Stimulated activated CD4-positive, alpha-beta T cell treated with anti-CD3 and anti-CD28 coated beads, TNF-alpha, amount 100 ng/mL, for 24 hours (primary cell): ENCODE measurements at places on chromosomes 11 and 22.

DNA sequence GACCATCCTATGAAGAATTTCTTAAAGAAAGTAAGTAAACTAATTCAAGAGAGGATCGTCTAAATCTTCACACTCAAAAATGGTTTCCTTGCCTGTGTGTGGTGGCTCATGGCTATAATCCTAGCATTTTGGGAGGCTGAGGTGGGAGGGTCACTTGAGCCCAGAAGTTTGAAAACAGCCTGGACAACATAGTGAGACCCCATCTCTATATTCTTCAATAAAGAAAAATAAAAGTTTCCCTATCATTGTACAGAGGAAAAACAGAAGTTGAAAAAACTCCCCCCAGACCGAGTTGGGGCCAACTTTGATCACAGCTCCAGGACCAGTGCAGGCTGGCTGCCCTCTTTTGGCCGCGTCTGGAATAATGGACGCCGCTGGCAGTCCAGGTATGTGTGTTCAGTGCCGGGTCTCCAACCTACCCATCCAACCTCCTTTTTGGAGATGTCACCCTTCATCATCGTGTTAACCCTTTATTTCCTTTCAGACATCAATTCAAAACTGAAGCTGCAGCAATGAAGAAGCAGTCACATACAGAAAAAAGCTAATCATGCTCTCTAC lies 3.0 kb downstream of the RPS25 start:
- no peak for DNase-seq

- no peak for DNase-seq
Measured at GRCh38 chr11:111777094-111778046, 11.2 kb upstream of the PPP2R1B start.

DNA sequence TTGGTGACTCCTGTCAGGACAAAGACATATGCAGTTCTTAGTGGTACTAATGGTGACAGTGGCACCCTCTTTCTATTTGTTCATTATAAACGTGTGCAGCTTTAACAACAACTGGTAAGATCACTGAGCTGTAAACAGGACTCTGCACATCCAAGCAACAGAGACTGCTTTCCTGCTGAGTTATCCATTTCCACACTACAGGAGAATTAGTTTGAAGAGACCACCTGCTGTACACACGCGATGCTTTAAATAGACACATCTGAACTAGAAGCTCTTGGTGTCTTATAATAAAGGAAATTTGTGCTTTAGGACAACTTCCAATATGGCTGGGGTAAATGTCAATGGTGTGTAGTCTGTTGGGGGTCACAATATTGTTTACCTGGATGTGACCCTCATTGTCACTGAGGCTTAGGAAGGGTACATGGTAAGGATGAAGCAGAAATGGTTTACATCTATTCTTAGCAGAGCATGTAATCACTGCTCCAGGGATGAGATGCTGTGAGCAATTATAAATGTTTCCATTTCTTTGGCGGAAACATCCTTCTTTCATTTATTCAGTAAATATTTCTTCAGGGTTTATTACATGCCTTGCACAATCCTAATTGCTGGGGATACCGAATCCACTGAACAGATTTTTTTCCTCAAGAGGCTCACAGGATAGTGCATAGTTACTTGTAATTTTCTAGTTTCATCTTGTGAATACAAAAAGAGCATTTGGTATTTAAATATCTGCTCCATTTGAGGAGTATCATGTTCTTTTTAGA lies 354.0 kb upstream of the CCDC90B start:
- DNase-seq = no peak

- no peak for DNase-seq
Measured at GRCh38 chr11:9711454-9712307, 47.8 kb downstream of the SWAP70 start.

- no peak for DNase-seq
Measured at GRCh38 chr11:62464655-62465054, 45.8 kb downstream of the SCGB1A1 start.

- no peak for DNase-seq
Measured at GRCh38 chr22:39325392-39325932, 6.0 kb upstream of the RPL3 start.

DNA sequence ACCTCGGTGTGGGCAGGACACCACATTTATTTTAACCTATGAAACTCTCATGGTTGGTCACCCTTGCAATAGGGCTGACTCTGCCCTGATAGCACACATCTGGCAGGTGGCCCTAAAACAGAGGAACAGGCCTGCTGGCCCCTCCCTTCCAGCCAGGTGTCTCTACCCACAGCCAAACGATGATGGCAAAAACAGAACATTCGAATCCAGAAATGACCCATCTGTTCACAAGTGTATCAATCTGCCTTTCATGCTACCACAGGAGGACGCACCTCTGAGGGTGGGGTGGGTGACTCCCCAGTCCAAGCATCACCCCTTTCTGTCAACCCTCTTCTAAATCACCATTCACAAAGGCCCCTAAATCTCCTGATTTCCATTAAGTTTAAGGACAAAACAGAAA lies 118.1 kb downstream of the ETS1 start:
- DNase-seq = no peak

DNA sequence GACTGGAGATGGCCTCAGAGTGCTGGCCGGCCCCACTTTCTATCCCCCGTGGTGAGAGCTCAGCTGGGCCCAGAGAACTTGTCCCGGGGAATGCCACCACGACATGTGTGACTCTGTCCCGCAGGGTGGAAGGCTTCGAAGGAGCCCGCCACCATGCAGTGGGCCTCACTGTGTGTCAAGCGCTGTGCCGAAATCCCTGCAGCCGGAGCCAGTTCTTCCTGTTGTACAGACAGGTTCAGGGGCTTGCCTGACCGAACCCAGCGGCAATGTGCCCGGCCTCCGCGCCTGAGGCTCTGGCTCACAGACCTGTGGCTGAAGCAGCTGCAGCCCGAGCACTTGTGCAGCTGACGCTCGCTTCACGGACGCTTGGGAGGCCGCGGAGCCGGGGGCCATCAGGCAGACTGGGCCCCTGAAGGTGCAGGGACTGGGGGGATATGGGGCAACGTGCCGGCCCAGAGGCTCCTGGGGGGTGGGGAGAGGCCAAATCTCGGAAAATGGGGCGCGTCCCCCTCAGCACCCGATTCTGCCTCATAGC lies 650 bp downstream of the PPM1F start:
- DNase-seq = no peak

DNA sequence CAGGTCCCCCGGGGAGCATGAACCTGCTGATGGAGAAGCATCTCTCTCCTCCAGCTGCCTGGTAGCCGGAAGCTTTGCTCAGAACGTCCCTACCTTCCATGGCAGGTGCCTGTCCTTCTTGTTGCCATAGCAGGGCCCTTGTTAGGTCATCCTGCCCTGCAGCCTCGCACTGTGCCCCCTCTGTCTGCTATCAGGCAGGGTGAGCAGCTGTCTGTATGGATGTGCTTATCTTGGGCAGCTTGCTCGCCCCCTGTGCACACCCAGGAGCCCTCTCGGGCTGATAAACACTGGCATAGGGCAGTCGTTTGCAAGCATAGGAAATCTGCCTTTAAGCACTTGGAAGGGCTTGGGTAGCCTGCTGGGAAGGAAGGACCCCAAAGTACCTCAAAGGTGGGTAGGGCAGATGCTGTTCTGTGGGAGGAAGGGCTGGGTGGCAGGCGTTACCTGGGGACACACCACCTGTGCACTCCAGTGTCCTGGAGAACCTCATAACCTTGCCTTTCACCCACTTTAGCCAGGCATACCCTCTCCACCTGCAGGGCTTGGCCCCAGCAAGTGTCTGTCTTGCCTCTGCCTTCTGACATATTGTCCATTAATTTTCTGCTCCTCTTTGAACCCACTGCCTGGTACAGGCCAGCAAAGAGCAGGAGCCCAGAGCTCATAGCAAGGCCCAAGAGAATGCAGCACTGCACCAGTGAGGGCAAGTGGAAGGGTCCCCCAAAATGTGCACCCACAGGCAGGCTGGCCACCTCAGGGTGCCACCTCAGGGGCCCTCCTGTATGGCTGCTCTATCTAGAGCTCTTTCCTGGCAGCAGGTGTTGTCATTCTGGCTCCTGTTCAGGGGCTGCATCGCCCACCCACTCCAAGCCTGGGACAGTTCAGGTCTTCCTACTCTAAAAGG lies 8.0 kb upstream of the COMT start:
- no peak for DNase-seq

DNA sequence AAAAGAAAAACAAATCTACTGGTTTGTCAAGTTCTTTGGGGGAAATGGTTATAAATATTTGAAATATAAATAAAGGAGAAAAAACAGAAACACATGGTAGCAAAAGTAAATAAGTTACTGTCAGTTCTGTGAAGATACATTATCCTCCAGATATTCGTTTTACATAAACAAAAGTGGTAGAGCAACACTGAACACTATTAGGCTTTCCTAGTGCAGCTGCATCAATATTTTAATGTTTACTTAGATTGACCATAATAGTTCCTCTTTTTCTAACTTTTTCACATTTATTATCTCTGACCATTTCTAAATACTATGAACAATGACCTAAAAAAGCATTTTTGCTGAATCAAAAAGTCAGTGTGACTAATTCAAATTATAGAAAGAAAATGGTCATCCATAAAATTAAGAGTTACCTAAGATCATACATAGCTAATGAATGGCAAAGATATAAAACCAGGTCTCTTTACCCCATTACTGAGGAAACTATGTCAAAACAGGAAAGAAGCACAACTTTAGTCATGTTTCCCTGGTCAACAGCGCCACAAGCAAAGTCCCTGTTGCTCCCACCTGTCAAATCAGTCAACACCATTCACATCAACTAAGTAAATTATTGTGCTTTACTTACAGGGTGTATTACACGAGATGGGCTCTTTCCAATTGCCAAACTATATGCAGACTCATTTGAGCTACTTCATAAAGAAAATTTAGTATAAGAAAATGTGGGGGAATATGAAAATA lies 38.5 kb downstream of the SBF2 start:
- no peak for DNase-seq

GRCh38 chr11:61725781-61726231 lies 26.6 kb upstream of the MYRF start:
- DNase-seq = no peak

- DNase-seq = no peak
Measured at GRCh38 chr22:31451709-31452571, 37.7 kb downstream of the EIF4ENIF1 start.

DNA sequence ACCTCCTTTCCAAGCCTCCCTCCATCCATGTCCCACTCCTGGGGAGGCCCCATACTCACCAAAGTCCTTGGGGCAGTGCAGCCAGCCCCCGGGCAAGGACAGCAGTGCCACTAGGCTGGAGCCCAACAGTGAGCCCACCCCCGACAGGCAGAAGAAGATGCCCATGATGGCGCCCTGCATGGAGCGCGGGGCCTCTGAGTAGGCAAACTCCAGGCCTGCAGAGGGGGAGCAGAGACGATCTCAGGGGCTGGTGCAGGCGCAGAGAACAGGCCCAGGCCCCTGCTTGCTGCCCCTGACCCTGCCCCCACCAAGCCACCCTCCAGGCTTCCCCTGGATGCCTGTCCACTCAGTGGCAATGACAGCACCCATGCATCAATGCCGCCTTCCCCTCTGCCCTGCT lies 13.6 kb downstream of the TMEM132A start:
- DNase-seq = no peak

GRCh38 chr11:34363363-34364084 lies 5.7 kb upstream of the ABTB2 start:
- DNase-seq = no peak

DNA sequence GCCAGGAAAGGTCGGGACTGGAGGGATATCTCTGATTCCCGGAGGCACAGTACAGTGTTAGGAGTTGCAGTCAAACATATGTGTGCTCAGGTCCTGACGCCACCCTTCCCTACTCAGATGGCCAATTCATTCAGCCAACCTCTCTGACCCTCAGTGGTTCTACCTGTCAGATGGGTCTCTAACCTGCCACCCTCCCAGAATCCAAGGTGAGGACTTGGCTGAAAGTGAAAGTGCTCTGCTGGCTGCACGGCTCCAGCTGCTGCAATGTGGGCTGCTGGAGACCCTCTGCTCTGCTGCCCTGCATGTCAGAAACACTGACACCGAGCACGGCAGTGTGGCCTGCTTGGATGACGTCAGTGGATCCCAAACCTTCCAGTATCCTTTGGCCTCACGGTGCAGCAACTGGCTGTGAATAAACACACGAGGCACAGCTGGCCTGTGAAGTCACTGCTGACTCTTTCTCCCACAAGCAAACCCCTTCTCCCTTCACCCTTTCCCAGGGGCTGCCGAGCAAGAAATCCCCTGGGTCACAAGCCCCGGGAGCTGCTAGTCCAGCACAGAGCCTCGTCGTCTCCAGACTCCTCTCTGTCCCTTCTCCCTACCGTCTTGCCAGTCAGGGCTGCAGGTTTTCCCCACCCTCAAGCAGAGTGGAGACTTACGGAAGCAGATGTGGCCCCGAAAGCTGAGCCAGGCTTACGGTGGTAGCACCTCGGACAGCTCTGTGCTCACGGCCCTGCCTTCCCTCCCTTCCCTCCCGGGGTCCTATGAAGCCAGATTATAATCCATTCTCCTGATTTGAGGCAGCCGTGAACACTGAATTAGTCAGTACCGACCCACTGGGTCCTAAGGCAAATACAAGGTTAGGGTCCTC lies 24.3 kb downstream of the KIAA0930 start:
- DNase-seq = no peak

DNA sequence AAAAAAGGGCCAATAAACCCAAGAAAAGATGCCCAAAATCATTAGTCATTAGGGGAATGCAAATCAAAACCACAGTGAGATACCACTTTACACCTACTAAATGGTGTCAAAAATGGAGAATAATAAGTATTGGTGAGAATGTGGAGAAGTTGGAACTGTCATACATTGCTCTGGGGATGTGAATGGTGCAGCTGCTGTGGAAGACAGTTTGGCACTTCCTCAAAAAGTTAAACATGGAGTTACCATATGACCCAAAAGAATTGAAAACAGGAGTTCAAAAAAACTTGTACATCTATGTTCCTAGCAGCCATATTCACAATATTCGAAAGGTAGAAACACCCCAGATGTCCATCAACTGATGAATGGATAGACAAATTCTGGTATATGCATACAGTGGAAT lies 24.5 kb upstream of the DLAT start:
- no peak for DNase-seq

DNA sequence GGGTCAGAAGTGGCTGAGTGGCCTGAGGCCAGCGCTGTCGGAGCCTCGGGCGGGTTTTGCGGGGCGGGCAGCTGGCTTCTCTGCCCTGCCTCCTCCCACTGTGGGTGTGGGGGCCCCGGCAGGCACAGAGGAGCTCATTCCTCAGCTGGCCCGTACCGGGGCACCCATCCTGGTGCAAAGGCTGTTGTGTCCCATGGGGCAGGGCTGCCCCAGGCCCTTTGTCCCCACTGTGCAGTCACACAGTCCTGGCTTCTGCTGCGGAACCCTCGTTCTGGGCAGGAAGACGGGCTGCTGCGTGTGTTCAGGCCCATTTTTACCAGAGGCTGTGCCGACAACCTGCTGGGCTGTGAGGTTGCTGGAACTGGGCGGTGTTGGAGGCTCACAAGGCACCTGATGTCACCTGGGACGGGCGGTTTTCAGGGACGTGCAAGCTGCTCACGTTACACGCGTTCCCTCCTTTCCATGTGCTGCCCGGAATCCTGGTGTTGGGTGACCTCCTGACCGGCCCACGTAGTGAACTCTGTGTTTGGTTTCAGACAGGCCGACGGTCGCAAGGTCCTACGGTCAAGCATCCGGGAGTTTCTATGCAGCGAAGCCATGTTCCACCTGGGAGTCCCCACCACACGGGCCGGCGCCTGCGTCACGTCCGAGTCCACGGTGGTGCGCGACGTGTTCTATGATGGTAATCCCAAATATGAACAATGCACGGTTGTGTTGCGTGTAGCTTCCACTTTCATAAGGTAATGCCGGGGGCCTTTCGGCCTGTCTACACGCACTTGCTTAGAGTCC lies 5.2 kb downstream of the SELENOO start:
- no peak for DNase-seq

GRCh38 chr11:87320123-87320522 lies 282.4 kb downstream of the TMEM135 start:
- no peak for DNase-seq
